Hindlimb muscle (tissue), 1 donor: ENCODE measurements at places on chromosomes 6 and 20.

DNA sequence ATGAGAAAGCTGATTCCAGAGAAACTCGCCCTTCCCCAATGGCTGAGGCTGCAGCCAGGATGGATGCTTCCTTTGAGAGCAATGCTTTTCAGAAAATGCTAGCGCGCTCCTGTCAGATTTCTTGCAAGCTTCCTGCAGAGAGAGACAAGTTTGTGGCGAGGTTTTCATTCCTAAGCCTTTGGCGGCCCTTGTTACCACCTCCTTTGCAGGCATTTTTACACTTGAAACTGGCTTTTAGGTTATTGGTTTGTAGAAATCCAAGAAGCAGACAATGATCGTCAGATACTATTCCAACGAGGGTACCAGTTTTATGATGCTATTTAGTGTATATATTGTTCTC lies 1.1 kb downstream of the FNDC1 start:
- peak; percentile 33 for DNase-seq

GRCh38 chr20:16415071-16416053 lies 157.9 kb downstream of the KIF16B start:
- DNase-seq, result no peak

DNA sequence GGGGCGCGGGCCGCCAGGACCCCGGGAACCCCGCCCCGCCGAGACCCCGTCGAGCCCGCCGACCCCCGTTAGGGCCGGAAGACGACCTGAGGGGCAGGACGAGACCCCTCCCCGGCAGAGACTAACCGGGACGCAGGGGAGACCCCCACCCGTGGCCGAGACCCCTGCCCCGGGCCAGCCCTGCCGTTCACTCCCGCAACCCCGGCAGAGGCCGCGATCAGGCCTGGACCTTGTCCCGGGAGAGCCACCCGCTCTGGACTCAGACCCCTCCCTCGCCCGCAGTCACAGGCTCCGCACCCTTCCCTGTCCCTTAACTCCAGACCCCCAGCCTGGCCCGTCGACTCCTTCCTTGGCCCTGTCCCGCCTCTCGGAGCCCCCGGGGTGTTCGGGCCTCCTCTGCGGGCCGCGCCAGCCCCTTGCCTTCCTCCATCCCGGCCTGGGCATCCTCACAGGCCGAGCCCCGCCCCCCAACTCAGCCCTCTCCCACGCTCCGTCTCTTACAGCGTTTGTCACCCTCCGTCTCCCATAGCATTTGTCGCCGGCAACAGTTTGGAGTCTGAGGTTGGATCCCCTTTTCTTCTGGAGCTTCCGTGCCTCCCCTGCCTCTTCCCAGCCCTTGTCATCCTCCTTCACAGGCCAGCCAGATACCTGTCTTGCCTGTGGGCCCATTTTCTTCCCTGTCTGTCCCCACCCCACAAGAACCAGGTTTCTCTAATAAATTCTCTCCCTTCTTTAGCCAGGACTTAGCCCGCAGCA lies 569 bp downstream of the TCEA2 start:
- no peak for DNase-seq

DNA sequence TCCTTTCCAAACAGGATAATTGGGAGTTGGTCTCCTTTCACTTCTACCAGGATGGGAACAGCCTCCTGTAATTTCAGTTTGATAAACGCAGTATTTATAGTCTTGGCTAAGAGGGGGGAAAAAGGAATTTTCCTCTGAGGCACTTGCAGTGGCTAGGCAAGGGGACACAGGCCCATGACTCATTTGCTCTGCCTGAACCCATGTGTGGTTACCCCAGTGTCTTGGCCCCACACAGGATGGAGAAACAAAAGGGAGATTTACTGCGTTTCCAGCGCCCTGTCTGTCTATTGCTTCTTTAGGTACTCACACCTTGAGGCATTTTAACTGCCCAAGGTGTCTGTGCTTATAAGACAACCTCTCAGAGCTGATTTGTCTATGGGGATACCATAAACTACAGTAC lies 74.8 kb upstream of the NEDD9 start:
- no peak for DNase-seq

GRCh38 chr6:21613809-21614208 lies 20.3 kb downstream of the SOX4 start:
- DNase-seq, result no peak

- no peak for DNase-seq
These were observed 48.7 kb downstream of the BCAS4 start for GRCh38 chr20:50843331-50844276.

DNA sequence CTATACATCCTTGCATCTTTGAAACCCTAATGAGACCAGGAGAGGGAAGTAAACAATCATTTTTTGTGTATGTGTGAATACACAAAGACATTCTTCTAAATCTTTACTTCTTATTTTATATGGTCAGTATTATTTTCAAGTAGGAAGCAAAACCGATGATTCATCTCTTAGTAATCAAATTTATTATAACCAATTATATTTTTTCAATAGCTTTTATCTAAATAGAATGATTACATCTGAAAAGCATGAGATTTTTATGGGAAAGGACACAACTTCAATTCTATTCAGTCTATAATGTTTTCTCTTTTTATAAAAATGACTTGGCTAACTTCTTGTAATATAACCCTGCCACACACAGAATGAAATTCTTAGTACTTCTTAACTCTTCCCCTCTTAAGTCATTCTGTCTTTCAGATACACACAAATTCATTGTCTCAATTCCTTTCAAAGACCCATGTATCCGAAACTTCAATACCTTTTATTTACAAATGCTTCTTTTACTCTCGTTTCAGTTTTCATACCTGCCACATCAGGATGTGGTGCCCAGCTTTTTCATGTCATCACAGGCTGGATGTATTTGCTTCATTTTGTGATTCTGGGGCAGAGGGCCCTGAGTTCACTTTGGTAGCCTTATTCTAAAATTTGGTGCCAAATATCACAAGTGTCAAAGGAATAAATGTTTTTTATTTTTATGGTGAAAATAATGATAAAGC lies 227.0 kb downstream of the PHF3 start:
- no peak for DNase-seq
